Osteocyte (in vitro differentiated cells): ENCODE measurements at places on chromosomes 1 and 21. TPM values are rescaled to one million over a fixed set of nuclear protein-coding genes. Genes with fewer than 3 reads are reported as not detected.
A peak's percentile ranks its signal among the peaks of the same experiment; 100 is the strongest.

GRCh38 chr1:11187494-11187893 lies 1.7 kb upstream of the ANGPTL7 start:
- no peak for DNase-seq

DNA sequence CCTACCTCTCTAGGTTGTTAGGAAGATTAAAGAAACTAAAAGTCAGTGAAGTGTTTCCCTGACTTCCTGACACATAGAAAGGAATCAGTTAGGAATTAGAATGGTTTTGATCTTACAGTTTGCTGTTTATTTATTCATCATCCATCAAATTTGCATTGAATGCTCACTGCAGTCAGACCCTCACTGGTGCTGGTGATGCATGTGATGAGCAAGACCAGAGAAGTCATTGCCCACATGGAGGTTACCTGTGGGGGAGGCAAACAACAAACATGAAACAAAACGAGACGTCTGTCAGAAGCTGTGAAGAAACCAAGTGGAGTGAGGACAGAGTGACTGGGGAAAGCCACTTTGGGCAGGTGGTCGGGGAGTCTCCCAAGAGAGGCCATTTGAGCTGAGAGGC lies 6.4 kb downstream of the CTPS1 start:
- no peak for DNase-seq

DNA sequence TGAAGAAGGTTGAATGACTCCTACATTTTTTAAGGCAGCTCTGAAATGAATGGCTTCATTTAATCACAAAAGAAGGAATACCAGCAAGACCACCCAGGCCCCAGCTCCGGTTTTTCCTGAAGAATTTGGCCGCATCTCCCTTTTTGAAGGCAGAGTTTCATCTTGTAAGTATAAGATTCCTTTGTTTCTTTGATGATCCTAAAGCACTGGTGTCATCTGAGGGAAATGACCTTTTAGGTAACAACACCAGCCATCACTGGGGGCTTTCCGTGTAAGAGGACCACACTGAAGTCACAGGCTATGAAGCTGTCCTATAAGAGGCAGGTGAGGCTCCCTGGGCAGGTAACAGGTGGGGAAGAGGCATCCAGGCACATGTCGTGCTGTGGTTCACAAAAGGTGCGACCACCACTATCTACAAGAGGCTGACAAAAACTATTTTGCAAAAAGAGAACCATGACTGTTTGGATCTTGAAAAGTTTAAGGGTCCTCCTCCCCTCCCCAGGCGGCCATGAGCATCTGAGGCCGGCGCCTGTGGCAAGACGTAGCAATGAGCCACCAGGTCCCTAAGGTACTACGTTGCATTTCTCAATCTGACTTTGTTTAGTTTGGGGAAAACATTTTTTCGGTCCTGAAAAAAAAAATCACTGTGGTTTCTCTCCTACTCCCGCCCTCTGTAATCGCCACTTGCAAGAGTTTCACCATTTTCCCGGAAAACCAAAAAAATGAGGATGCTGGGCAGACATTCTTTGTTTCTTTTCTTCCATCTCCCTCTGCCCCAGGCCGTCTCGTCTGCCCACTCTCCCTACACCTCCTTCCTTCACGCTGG lies 46.3 kb upstream of the IRF2BP2 start:
- DNase-seq = no peak

DNA sequence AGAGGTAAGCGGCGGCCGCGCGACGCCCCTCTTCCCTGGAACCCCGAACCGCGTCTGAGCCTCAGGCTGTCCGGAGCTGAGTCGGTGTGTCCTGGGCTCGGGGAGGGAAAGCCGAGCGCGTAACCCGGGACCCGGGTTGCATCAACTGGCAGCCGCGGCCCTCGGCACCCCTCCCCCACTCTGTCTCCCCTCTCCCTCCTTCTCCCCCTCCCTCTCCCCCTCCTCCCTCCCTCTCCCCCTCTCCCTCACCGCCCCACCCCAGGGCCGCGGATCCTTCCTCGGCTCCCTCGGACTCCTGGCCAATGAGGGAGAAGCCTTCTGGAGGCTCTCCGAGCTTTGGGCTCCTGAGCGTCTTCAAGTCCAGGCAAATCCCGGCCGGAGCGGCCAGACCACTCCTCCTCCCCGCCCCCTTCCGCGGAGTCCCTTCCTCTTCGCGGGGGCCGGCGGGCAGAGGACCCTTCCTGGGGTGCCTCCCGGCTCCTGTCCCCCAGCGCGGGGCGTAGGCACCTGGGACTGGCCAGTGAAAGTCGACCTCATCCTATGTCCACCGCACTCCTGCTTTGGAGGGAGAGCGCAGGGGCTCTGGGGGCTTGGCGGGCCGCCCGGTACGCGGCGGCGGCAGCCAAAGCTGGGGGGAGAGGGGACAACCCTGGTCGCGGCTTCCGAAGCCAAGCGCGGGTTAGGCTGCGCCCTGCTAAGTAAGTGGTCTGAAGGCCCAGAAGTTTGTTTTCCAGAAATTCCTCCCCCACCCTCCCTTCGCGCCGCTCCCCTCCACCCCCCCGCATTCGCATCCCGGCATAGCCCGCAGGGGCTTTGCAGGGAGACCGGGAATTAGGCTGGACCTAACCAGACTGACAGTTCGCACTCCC lies 850 bp downstream of the SESN2 start:
- peak; percentile 92 for DNase-seq

- no peak for DNase-seq
Measured at GRCh38 chr21:34695434-34695833, 26.6 kb downstream of the CLIC6 start.

DNA sequence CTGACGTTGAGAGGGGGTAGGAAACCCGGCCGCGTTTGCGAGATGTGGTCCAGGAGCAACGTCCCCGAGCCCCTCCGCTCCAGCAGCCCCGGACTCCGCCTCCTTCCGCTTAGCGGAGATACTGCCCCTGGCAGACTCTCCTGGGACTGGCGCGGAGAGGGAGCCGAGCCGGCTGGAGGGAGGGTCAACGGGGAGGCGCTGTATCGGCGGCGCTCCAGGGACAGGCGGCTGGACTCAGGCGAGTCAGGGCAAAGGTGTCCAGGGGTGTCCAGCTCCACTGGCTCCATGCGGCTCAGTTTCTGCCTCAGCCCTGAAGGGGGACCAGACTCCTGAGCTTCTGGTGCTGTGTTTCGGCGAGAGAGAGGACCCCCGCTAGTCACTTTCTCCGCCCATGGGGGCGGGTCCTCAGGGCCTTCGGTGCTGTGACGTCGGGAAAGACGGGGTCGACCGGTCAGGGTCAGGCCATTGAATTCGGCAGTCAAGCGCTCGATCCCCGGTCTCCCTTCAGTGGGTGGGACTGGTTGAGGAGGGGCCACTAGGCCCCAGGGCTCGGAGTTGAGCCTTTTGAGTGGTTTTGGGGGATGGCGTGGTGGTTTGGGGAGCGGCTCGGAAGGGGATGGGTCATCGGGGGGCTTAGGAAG lies 2.8 kb upstream of the LIX1L start:
- peak; percentile 89 for DNase-seq

Gene TNFSF4
- 0.35 and 0.57 TPM in 2 replicates for total RNA-seq
